ENCODE measurements at places on chromosomes 6 and 20. TPM values are rescaled to one million over a fixed set of nuclear protein-coding genes. Genes with fewer than 3 reads are reported as not detected.

GRCh38 chr6:131063028-131063763, at the start of gene EPB41L2:
Gene EPB41L2 (minus strand): TSS chr6:131063245. CDS start chr6:130956485, 106,760 bp downstream.
- peak; percentile 94 for DNase-seq

DNA sequence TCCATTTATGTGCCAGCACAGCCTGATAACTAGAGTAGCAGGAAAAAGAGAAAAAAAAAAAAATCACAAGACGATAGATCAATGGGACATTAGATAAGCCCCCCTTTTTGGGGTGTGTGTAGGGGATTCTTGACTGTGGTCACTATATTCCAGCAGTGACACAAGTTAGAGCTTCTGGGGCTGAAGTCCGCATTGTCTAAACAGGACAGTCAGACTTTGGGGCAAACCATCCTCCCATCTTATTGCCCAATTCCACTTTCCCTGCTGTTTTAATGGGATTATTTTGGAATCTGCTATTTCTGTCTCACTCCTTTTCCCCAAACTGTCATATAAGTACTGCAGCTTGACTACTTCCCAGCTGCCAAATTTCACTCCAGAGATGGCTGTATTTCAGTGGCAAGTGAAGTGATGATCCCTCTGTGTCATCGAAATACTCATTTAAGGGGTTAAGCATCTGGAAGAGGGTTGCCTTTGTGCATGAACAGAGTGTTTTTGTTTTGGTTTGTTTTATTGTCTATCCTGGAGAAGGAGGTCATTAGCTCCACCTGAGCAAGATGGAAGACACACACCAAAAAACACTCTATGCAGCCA, 182.5 kb downstream of the ATXN1 start:
- DNase-seq: peak; percentile 11

DNA sequence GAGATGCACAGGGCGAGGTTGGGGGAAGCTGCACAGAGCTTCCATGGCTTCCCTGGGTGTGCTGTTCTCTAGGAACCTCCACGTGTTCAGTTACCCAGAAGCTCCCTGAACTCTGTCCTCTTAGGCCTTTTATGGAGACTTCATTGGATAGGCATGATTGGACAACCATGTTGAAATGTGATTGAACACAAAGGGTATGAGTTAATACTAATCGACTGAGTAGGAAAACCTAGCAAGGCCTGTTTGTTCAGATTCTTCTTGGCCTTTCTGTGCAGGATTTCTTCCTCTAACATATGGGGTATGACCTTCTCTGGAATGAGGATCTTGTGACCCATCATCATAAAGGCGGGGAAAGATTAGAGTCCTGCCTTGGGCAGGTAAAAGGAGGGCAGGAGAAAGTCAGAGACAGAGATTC, 70.7 kb upstream of the SMIM29 start:
- peak; percentile 50 for DNase-seq

GRCh38 chr6:139448051-139448649, 73.7 kb upstream of the CITED2 start:
- DNase-seq: no peak

GRCh38 chr6:29345380-29345779, 23.3 kb downstream of the OR5V1 start:
- no peak for DNase-seq

The PDYN gene
- total RNA-seq: 1.4 TPM

The KATNA1 gene
- 27.2 TPM for total RNA-seq

The TMC2 gene
- 1.4 TPM for total RNA-seq

GRCh38 chr6:10138917-10139316, 276.0 kb downstream of the TFAP2A start:
- DNase-seq: peak; percentile 9

DNA sequence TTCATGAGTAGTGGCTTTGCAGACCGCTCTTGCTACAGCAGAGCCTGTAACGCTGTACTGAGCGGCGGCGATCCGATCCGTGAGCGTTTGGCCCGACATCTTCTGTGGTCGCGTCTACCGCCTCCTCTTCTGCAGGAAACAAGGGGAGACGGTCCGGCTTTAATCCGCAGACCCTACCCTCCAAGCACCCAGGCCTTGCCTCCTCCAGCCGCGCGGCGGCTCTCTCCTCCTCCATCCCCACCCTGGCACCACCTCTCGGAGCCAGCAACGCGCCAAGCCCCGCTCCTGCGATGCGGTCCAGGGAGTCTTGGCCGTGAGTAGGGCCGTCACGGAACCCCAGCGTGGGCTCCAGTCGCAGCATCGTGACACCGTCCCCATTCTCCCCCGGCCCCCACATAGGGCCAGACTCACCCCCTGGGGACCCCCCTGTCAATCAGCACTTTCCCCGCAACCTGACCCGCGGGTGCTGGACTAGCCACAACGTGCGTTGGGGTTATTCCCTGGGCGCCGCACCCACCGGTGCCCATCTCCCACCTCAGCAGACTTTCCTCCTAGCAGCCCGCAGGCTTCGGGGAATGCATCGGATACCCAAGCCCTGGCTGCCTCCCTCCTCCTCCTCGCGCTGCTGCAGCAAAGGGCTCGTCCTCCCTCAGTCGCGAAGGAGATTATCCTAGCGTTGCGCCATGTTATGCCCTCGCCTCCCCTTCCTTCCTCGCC, 914 bp downstream of the SNAP91 start:
- DNase-seq: no peak

DNA sequence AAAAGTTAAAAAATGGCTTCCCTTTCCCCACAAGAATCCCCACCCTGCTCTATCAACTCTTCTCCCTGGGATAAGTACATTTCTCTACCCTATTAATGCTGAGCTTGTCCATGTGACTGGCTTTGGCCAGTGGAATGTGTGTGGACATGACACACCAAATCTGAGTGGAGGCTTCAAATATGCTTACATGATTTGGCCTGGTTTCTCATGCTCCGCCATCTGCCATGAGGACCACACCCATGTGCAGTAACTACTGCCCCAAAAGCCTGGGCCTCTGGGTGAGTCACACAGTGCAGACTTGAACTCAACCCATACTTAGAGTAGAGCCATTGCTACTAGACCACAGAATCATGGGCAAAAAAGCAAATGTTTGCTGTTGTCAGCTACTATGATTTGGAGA, 65.4 kb downstream of the PRND start:
- no peak for DNase-seq

DNA sequence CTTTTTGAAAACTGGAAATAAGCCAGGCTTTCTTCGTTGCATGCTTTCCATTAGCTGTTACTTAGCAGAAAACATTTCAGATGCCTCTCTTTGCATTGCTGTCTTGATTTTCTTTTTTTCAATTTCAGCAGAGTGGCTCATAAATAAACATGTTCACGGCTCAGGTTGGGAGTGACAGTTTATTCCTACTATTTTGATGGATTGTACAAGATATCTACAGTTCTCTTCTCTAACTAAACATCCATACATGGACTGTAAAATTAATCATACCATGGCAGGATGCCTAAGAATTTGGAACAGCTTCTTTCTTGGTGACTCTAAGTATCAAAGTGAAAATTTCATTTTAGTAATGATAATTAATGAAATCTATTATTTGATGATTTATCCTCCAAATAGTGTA, 130.5 kb upstream of the EPHA7 start:
- DNase-seq: no peak

- no peak for DNase-seq
Measured at GRCh38 chr20:63325021-63325471, 32.1 kb downstream of the COL20A1 start.

The BTN1A1 gene
- 0.72 TPM for total RNA-seq

DNA sequence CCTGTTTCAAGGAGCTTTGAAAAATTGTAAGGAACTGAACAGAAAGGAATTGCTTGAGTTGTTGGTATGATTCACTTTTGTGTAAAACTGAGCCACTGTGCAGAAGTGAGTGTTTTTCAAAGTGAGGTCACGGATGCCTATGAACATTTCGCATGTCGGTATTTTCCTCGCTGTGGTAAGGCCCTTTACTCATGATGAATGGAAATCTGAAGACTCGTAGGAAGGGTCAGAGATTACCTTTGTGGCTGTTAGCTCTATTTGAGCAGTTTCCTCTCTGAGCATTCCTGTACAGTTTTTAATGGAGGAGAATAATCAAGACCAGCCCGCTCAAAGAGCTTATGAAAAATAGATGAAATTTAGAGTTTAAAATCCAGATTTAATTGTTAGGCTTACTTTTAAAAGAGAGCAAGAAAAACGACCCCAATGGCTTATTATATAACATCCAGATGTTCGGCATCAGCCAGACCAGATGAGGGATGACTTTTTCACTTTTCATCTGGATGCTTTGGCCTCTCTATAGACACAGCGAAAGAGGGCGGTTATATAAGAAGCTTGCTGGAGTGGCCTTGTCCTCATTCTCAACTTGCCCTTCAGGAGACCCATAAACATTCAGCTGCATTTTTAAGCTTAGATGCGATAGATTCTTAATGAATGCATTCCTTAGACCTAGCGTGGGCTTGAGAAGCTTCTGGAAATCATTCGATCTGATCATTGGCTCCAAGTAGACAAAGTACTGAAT, 99.5 kb downstream of the CD83 start:
- no peak for DNase-seq

The GPR6 gene
- total RNA-seq: not detected

DNA sequence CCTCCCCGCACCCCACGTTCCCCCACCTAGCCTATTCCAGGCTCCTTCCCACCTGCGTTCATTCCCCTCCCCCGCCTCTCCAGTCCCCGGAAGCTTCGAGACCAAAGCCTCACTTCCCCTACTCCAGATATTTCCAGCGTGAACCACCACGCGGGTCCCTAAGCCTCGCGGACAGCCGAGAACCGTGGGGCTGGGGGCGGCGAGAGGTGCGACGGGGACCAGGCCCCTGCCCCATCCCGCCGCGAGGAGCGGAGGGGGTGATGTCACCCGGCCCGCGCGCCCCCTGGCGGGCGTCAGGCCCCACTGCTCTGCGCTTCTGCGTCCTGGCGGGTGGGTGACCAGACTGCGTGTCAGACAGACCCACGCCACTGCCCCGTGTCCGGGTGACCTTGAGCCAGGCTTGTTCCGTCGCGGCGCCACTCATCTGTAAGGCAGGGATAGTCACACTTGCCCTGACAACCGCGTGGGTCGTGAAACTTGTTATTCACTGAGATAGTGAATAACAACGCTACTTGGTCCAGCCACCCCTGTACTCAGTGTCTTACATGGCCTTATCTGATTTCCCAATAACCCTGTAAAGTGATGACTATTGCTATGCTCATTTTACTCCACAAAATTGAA, 9.0 kb upstream of the HSP90AB1 start:
- DNase-seq: peak; percentile 76
